ENCODE measurements at places on chromosomes 3 and 15.

GRCh38 chr15:81939604-81940440 lies 106.0 kb downstream of the MEX3B start:
- peak; percentile 22 for DNase-seq

- DNase-seq = no peak
These were observed at the start of gene AHSG for GRCh38 chr3:186612721-186613636. Gene AHSG (plus strand): TSS chr3:186613060. CDS start chr3:186613142, 82 bp downstream.

DNA sequence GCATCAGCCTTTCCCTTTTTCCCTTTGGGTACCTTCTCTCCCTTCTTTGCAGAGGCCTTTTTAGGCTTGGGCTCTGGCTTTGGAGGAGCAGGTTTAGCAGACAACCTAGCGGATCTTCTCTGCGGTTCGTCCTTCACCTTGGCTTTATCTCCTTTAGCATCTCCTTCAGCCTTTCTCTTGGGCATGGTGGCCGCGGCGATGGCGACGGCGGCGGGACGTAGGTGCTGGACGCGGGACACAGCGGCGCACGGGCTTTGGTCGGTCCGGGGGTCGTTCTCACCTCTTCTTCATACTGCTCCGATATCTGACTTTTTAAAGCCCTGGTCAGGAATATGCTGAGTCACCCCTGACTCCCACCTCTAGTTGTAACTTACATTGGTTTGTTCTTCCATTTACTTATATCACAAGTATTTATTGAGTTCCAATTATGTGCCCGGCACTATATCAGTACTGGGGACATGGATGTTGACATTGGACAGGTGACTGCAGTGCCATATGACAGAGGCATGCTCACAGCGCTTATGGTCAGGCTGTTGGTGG lies 43.1 kb upstream of the SH3BP5 start:
- no peak for DNase-seq

GRCh38 chr15:97521381-97522285 lies 438.9 kb upstream of the ARRDC4 start:
- no peak for DNase-seq

GRCh38 chr3:107375682-107376081 lies 1.6 kb upstream of the CCDC54 start:
- no peak for DNase-seq

DNA sequence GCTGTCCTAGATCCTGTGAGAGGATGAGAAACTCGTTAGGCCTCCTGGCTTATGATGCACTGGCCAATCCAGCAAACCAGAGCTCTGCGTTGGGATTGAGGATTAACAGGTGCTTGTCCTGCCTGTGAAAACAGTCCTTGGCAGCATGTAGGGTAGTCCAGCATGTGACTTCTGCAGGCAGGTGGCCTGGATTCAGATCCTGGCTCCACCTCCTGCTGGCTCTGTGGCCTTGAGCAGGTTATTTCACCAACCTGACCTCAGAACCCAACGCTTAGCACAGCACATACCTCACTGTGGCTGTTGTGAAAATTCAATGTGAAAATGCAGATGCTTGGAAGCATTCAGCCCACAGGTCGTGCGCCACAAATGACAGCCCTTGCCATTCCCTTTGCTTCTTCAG lies 33.6 kb downstream of the PLA2G4D start:
- DNase-seq = no peak

DNA sequence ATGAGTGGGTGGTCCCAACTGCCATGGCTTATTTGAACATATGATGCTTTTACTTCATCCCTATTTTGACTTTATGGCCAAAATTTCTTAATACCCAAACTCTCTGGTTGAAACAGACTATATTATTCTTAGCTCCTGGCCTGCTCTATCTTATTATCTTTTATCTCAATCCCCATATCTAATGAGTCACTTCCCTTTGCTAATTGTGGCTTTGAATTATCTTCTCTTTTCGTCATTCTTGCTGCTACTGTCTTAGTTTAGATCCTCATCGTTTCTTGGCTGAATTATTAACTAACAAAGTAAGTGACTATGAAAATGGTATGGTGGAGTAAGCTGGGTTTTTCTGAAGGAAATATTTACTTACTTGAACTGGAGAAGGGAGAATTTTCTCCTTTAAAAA lies 28.2 kb upstream of the DNAJC19 start:
- no peak for DNase-seq

DNA sequence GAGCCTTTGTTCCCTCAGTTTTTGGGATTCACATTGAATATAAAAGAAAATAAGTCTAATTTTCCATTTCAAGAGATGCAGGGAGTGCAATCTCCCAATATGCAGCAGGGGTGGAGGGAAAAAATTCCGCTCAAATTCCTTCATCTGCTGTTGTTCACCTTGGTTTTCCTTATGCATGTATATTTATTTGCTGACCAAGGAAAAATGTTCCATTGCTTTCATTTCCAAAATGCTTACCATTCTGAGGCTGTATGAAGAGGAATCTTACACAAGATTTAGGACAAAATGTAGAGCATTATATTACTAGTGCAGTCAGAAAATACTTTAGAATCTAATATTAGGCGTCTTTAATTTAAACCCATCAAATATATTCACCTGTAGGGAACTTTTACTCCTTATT lies 863.9 kb downstream of the EPHA3 start:
- DNase-seq = no peak

DNA sequence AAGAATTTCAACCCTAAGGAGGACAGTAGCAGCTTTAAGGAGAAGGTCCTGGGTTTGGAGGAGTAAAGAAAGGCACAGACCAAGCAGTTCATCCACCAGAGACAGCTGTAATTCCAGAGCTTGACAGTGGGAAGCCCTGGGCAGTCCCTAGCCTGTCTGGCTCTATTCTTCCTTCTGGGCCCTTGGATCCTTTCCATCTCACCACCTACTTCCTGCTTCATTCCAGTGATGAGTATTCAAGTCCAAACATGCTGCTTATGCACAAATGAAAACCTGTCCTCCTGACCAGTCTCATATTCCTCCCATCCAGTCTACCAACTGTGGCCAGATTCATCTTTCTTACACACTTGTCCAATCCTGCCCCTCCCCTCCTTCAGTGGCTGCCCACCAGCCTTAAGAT lies 171.4 kb downstream of the CNTN3 start:
- no peak for DNase-seq

GRCh38 chr3:191873736-191874135 lies 412.8 kb downstream of the PYDC2 start:
- DNase-seq = no peak

- no peak for DNase-seq
These were observed 136.5 kb upstream of the AZI2 start for GRCh38 chr3:28485164-28485563.

- no peak for DNase-seq
These were observed 463.5 kb downstream of the FOXP1 start for GRCh38 chr3:71120012-71120411.

DNA sequence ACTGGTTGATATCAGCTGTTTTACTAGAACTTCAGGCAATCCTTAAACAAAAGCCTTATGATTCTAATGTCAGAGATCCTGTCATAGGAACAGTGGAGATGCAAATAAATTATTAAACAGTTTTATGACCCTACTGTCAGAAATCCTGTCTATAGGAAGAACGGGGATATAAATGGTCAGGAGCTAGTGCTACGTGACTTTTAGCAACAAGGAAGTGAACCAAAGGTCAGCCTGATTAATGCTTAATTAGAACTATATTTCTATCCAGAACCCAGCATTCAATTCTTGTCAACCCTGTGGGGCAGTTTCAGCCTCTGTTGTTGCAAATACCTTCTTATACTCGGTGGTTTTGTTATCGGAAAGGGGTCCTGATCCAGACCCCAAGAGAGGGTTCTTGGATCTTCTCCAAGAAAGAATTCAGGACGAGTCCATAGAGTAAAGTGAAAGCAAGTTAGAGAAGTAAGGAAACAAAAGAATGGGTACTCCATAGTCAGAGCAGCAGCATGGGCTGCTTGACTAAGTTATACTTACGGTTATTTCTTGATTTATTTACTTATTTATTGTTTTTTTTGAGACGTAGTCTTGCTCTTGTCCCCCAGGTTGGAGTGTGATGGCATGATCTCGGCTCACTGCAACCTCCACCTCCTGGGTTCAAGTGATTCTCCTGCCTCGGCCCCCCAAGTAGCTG lies 59.9 kb upstream of the RNU6-1 start:
- no peak for DNase-seq

DNA sequence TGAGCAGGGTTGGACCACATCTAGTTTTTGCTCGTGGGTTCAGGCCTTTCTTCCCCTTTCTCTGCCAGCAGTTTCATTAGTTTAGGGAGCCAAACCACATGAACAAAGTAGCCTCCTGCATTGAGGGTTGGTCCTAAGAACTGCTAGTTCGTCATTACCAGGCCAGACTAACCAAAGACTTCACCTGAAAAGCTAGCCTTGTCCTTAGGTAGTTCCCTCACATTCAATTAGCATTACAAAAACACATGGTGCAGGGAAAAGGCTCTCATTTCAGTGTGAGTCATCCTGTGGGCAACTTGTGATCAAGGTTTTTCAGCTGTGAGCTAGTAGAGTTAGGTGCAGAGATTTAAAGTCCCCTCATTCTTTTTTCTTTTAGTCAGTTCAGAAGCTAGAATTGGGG lies 279.3 kb upstream of the CTNNB1 start:
- no peak for DNase-seq

GRCh38 chr3:105904251-105904650 lies 35.4 kb upstream of the CBLB start:
- no peak for DNase-seq

- no peak for DNase-seq
These were observed 32.0 kb downstream of the ATG7 start for GRCh38 chr3:11304175-11304574.

GRCh38 chr3:15284121-15284889 lies 48.1 kb downstream of the SH3BP5 start:
- DNase-seq = no peak

DNA sequence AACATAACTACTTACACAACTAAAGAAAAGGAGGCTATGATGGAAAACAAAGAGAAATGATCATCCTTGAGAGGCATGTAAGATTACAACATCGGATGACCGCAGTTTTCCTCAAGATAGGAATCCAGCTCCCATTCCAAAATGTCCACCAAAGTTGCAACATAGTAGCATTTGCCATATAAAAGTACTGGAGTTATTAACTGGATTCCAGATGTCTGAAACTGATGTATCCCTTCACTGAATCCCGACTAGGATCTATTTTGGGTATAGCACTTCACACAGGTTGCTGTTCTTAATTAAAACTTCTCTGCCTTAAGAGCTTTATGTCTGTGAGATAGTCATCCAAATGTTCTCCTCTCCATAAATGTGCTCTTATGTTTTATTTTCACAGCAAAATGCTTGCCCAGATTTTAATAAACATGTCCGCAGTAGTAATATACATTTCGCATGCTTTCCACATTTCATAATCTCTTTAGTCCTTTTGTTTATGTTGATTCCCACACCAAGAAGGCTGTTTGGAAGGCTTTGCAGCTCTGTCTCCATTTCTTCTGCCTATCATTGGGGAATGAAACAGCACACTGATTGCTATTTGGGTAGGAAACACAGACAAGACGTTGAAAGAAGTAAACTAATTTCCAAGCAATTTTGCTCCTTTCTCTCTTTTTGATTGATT lies 716.5 kb upstream of the CFAP20DC start:
- DNase-seq = no peak

DNA sequence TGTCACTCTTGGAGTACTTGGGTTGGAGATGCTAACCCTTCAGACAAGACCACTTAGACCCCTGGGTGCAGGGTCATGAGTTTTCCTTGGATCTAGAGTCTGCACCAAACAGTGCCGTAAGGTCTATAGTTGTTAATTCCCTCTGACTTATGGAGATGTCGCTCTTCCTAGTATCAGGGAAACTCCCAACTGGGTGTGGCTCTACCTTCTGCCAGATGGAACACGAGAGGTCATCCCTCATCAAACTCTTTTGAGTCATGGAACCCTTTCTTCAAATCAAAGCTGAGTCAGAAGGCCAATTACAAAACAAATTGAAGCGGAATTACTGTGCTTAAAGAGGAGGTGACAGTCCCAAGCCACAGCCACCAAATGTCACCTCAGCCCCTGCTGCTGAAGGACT lies 514.9 kb upstream of the PROK2 start:
- no peak for DNase-seq

DNA sequence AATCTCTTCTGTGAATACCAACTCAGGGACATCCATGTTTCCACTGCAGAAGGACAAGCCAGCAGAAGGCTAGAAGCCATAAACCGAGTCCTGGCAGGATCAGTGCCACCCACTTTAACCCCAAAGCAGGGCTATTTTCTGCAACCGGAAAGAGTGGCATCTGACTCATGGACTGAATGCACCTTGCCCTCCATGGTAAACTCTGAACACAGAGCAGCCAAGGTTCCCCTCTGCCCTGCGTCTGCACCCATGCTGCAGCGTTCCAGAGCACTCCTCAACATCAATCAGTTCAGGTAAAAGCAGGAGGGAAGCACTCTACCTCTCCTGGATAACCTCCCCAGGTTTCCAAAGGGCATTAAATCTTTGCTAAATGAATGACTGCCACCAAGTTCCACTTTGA lies 801 bp upstream of the NGRN start:
- no peak for DNase-seq

DNA sequence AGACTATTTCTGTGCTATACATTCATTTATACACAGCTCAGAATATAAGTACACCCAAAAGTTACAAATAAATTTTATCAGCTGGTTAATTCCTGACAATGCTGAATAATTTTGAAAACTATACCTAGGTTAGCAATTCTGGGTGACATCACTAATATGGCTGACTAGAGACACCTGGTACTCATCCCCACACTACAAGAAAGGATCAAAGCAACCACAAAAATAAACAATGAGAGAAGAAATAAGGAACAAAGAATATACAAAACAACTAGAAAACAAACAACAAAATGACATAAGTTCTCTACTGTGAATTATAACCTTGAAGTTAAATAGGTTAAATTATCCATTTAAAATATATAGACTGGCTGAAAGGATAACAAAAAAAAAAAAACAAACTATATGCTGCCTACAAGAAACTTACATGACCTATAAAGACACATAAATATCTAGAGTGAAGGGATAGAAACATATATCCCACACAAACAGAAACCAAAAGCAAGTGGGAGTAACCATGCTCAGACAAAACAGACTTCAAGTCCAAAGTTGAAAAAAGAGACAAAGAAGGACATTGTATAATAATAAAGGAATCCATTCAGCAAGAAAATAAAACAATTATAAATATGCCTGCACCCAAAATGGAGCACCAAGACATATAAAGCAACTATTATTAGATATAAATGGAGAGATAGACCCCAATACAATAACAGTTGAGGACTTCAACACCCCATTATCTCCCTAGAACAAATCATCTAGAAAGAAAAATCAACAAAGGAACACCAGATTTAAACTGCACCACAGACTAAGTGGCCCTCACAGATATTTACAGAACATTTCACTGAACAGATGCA lies 57.8 kb downstream of the IMPG2 start:
- DNase-seq = no peak

DNA sequence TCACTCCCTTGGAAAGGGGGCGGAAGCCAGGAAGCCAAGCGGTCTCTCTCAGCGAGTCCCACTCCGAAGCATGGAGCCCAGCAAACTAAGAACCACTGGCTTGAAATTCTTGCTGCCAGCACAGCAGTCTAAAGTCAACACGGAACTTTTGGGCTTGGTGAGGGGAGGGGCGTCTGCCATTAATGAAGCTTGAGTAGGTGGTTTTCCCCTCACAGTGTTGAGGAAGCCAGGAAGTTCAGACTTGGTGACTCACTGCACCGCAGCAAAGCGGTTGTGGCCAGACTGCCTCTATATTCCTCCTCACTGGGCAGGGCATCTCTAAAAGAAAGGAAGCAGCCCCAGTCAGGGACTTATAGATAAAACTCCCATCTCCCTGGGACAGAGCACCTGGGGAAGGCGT lies 665.4 kb upstream of the CBLB start:
- no peak for DNase-seq

All from GM12891 (cell line).